ENCODE measurements at places on chromosomes 7 and 10. TPM values are rescaled to one million over a fixed set of nuclear protein-coding genes. Genes with fewer than 3 reads are reported as not detected.

The EGR2 gene
- 2.3 TPM for total RNA-seq

GRCh38 chr10:95233377-95234034 lies 39.5 kb downstream of the ACSM6 start:
- peaks cover 10% of the 10 kb centered on the region for H3K36me3 ChIP-seq
- no peak overlapping the region for H3K4me3 ChIP-seq
- no peak for DNase-seq
- peaks cover 17% of the 10 kb centered on the region for H3K4me1 ChIP-seq
- no peak overlapping the region for H3K27ac ChIP-seq

DNA sequence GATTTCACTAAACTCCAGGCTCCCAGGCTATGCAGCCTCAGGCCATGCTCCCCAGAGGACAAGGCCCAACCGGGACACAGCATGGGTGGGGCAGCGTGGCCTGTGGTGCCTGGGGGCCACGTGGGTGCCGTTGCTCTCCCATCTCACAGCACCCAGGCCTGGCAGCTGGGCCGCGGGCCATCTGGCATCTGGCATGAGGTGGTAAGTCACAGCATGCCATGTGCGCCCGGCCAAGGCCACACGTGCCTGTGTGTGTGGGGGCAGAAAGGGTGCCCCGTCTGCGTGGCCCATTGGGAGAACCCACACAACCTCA lies 204.1 kb downstream of the EBF3 start:
- no peak for DNase-seq
- H3K4me1 ChIP-seq, result no peaks in the 10 kb centered on the region
- no peak overlapping the region for H3K27ac ChIP-seq
- no peaks in the 10 kb centered on the region for H3K36me3 ChIP-seq
- H3K4me3 ChIP-seq, result no peak overlapping the region

GRCh38 chr10:95352684-95353083 lies 61.9 kb upstream of the PDLIM1 start:
- H3K36me3 ChIP-seq, result peaks cover 9% of the 10 kb centered on the region
- H3K4me3 ChIP-seq, result no peak overlapping the region
- H3K4me1 ChIP-seq, result no peaks in the 10 kb centered on the region
- no peaks in the 10 kb centered on the region for H3K27me3 ChIP-seq

- H3K36me3 ChIP-seq, result no peaks in the 10 kb centered on the region
- H3K27me3 ChIP-seq, result no peaks in the 10 kb centered on the region
- peaks cover 28% of the 10 kb centered on the region for H3K4me1 ChIP-seq
- peak; percentile 5 for DNase-seq
These were observed 384.0 kb downstream of the SORCS3 start for GRCh38 chr10:105025092-105025491.

Measured in GM23338 (cell line).